ENCODE measurements at places on chromosomes 11 and 22.

- no peak for DNase-seq
These were observed 194.7 kb downstream of the OR4A47 start for GRCh38 chr11:48683226-48683720.

DNA sequence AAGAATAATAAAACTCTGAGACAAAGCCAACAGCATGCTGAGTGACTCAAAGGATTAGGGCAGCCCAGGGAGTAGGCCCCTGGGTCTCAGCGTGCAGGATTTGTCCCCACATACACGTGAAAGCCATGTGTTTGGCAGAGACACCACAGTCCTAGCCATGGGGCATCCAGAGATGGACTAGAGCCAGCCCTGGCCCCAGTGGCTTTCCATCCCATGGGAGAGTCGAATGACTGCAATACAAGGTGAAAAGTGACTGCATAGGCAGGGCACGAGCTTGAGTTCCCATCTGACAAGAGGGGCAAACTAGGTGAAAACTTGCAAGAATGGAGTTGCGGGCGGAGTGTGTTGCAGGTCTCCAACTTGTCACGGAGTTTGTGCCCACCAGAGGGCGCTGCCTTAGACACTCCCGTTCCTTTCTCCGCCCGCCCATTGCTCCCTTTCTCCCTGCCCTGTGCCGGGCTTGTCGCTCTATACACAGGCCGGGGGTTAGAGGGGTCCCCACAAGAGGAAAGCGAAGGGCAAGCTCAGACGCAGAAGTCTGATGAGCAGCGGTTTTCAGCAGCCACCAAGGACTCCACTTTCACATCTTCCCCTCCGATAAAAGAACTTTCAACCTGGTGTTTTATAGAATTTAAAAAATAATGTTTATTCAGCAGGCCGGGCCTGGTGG lies 24.2 kb downstream of the TSKU start:
- peak; percentile 39 for DNase-seq

GRCh38 chr22:22936180-22936914 lies 48.7 kb downstream of the IGLL5 start:
- no peak for DNase-seq

GRCh38 chr11:73950869-73951710 lies at the start of gene DNAJB13:
Gene DNAJB13 (plus strand): TSS chr11:73951026. CDS start chr11:73951070, 44 bp downstream.
- DNase-seq, result no peak

GRCh38 chr11:120153221-120153620 lies 15.3 kb upstream of the TRIM29 start:
- DNase-seq, result no peak

DNA sequence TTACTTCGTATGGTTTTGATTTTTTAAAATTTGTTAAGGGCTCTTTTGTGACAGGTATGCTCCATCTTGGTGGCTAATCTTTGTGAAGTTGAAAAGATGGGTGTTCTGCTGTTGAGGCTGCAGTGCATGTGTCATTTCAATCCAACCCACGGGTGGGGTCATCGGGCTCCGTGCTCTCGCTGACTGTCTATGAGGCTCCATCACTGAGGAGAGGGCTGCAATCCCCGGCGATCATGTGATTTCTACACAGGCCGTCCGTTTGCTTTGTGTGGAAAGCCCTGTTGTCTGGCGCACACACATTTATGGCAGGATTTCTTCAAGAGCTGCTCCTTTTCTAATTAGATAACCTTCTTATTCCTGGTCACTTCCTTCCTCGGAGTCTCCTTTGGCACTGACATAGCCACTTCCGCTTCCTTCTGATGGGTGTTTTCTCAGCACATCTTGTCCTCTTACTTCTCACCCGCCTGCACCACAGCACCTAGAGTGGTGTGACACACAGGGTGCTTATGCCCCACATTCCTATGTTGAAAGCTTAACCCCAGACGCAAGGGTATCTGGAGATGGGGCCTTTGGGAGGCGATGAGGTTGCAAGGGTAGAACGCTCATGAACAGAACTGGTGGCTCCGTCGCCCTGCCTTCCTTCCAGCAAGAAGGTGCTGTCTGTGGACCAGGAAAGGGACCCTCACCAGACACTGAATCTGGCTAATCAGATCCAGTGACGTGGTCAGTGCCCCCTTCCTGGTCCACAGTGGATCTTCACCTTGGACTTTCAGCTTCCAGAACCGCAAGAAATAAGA lies 9.4 kb downstream of the MOB2 start:
- peak; percentile 5 for DNase-seq

- no peak for DNase-seq
These were observed 46.1 kb upstream of the PHF21B start for GRCh38 chr22:45055936-45056335.

DNA sequence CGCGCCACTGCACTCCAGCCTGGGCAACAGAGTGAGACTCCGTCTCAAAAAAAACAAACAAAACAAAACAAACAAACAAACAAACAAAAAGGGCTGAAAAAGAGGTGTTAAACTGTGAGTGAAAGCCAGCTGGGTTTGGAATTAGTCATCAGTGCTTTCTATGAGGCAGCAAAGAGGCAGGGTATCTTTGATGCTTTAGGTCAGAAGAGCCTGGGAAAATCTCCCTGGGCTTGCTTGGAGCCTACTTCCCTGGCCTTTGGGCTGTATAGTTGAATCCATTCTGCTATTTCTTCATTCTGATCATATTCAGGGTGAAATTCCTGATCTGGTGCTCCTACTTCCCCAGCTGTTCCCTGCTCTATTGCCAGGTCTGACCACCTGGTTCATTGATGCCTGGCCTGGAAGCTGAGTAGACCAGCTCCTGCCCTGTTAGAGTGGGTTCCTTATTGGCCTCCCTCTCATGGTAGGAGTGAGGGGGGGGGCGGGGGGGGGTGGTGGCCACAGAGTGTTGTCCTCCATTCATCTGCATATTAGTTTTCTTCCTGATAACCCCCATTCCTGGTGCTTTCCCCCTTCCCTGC lies 65.6 kb downstream of the INSC start:
- no peak for DNase-seq

DNA sequence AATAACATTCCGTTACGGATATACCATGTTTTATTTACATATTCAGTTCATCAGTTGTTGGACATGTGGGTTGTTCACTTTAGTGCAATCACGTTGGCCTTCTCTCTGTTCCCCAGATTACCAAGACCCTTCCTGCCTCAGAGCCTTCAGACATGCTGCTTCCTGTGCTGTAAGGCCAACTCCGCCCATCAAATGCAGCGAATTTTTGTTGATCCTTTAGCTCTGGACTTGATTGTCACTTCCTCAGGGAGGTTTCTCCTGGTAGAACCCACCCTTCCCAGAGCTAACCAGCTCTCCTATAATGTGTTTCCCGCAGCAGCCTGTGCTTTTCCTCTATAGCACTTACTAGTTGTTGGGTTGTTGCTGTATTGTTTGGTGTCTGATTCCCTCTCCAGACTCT lies 39.4 kb downstream of the SWAP70 start:
- no peak for DNase-seq

DNA sequence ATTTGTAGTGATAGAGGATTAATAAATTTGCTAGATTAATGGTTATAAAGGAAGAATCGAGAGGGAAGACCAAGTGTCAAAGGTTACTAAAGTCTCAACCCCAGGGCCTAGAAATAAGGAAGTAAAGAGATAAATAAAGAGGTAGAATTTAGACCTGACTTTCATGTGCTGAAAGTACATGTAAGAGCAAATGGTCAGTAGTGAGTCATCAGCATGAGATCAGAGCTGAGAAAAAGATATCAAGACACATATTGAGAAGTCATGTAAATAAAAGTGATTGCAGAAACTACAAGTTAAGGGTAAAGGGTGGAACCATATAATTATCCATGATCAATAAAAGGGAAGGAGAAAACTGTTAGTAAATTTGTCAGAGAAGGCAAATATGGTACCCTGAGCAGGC lies 1.4 kb upstream of the OR8B8 start:
- DNase-seq, result no peak

DNA sequence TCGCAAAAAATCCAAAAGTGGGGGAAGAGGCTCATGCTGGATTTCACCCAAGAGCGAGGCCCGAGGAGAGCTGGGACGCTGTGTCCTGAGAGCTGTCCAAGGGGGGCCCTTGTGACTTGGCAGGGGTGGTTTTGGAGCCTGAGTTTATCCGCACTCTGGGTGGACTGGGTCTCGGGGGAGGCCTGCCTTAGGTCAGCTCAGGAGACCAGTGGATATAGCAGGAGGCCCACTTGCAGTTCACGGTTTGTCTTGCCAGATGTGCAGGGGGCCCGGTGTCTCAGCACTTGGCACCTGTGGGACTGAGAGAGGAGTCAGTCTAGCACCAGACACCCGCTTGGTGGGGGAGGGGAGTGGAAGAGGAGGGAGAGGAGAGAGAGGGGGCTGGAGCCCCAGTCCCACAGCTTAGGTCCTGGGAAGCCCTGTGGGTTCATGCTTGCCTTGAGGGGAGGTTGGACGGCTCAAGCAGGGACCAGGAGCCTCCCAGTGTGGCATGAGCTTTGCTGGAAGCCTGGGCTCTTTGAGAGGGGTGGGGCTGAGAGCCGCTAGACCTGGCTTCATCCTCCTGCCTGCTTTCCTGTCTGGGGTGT lies 33.4 kb downstream of the PARVB start:
- DNase-seq, result no peak
